ENCODE measurements at places on chromosomes 5 and 9.

- no peak for DNase-seq
These were observed 652.3 kb downstream of the SLCO4C1 start for GRCh38 chr5:101643794-101644193.

- peak; percentile 33 for DNase-seq
These were observed 5.6 kb upstream of the CYSTM1 start for GRCh38 chr5:140169410-140169809.

GRCh38 chr5:42400474-42400873 lies 22.8 kb upstream of the GHR start:
- no peak for DNase-seq

GRCh38 chr9:121133104-121133816 lies 58.5 kb downstream of the CNTRL start:
- DNase-seq: no peak

GRCh38 chr5:144352330-144352729 lies 181.7 kb downstream of the KCTD16 start:
- DNase-seq: no peak

GRCh38 chr9:77708064-77708815 lies 60.1 kb upstream of the GNA14 start:
- DNase-seq: peak; percentile 38

DNA sequence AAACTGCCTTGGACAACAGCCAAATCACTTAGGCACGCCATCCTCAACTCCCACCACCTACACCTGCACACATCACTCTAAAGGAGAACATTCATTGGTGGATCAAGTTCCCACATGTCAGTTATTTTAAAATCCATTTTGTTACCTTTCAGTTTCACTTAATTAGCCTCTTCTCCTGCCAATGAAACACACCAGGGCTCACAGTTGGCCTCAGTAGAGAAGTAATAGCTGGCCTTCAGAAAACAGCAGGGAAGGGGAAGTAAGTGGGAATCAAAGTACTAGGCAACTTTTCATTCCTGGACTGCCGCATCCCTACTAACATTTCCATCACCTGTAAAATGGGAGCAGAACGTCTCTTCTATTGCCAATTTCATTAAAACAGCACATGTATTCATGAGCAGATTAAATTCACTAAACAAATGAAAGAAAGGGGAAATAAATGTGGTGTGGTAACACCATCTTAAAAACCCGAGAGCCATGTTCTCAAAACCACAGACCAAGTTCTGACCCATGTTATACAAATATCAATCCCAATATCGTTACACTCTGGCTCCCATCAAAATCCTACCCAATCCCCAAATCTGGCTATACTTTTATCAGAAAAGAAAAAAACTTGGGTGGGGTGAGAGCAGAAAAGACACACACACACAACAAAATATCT lies 1.7 kb downstream of the SIL1 start:
- DNase-seq: no peak

All from NCI-H226 (cell line).